CD8-positive, alpha-beta T cell (primary cell): ENCODE measurements at places on chromosomes 3 and 15.

DNA sequence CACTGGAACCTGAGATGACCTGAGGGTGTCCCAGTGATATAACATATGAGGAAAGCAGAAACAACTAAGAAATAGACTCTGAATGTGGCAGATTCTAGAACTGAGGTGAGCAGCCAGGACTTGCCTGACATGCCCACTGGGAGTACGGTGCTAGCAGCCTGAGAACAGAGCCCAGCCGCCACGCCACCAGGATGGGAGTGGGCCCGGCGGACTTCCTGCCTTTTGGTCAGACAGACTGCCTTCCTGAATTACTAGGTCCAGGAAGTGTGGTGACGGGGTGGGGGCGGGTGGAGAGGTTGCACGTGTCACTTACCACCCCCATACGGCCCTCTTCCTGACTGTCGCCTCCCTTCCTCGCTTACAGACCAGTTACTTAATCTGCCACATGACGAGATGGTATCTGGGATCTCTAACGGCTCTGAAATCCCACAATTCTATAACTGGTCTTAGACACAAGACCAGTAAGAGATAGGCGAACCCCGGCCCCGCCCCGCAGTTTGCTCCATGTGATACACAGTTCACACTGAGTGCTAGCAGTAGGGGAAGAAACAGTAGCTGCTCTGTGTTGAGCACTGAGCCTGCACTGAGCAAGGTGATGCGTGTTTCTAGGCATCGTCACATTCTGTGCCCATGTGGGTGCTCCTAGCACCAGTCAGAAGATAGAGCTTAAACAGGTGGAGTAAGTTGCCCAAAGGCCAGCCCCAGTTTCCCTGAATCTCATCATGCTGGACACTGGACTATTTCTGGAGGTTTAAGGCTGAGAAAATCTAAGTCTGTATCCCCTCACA is 95.7 kb downstream of the CPN2 start:
- peak; percentile 53 for DNase-seq

- DNase-seq: peak; percentile 39
Measured at GRCh38 chr15:75200765-75201615, 692 bp upstream of the C15orf39 start.

GRCh38 chr3:186599142-186599784 is 13.6 kb upstream of the AHSG start:
- DNase-seq: no peak

- no peak for DNase-seq
Measured at GRCh38 chr3:132787616-132788300, 65.5 kb upstream of the NPHP3 start.

- DNase-seq: no peak
Measured at GRCh38 chr3:9986230-9986725, 363 bp downstream of the EMC3 start.

DNA sequence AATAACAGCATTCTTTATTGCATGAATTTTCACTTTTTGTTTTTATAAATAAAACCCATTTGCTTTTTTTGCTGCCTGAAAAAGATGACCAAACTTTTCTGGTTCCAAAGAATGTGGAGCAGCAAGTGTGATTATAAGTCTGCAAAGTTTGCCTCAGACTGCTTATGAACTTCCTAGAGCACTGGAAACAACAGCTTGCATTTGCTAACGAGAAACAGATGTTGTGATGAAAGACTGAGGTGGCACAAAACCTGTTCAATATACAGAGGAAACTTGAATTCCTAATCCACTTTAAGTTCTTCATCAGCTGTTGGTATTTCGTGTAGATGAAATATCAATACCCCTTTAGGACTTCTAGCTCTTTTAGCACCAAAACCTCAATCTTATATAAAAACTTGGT is 9.3 kb downstream of the ZPLD1 start:
- no peak for DNase-seq

DNA sequence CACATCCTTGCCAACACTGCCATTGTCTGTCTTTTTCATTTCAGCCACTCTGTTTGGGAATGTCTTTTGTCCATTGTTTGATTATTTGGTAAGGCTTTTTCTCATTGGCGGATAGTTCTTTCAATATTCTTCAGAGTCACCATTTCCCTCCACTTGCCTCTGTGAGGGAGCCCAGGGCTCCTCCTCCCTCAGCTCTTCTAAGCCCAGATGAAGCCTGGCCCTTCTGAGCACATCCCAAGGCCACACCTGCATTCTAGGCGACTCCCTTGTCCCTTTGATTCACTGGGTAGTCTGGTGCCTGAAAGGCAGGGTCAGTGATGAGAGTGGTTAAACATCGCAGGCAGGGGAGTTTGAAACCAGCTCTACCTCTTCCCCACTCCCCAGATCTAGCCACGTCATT is 12.4 kb upstream of the LTF start:
- DNase-seq: no peak
